ENCODE measurements at places on chromosomes 11 and 22.

- DNase-seq, result no peak
These were observed 296.7 kb upstream of the ANO5 start for GRCh38 chr11:21896216-21896615.

DNA sequence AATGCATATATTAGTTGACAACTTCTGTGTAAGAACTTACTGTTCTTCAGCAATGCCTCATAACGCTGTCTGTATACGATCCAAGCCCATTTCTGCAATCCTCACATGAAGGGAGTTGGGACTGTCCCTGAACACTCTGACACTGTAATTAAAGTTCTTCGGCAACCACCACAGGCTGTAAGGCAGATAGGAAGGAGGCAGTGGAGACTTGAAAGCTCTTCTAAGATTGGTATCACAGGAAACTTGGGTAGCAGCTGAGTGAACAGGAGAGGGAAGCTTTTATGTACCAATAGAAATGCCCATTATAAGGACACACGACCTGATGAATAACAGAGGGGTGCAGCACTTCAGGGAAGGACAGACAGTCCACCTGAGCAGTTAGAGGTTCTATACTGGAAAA lies 12.0 kb upstream of the GAB2 start:
- no peak for DNase-seq

GRCh38 chr11:2584812-2585565 lies 114.8 kb downstream of the KCNQ1OT1 start:
- no peak for DNase-seq

- no peak for DNase-seq
These were observed 55.3 kb downstream of the ZNF143 start for GRCh38 chr11:9516113-9516512.

DNA sequence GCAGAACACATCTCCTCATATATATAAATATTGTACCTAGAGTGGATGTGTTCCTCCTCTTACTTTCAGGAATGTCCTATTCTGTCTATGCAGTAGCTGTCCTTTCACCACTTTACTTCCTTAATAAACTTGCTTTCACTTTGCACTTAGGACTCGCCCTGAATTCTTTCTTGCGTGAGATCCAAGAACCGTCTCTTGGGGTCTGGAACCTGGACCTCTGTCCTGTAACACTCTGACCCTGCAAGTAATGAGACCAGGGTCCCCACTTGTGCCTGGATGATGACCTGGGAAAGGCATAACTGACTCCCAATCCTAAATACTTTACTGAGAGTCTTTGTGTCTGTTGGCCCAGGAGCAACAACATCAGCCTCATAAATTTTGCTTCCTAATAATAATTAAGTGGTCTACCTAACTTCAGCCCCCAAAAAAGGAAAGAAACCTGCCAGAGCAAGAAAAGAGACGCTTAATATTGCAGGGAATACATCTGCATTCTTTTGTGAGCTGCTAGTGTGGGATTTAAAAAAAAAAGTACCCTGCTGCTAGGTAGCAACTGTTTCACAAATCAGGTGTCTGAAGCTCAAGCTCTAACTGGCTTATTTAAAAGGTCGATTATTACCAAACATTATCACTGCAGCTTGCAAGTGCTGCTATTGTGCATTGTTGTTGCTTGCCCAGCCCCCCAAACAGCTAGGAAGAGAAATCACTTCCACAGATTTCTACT lies 69.3 kb downstream of the FAM168A start:
- no peak for DNase-seq

DNA sequence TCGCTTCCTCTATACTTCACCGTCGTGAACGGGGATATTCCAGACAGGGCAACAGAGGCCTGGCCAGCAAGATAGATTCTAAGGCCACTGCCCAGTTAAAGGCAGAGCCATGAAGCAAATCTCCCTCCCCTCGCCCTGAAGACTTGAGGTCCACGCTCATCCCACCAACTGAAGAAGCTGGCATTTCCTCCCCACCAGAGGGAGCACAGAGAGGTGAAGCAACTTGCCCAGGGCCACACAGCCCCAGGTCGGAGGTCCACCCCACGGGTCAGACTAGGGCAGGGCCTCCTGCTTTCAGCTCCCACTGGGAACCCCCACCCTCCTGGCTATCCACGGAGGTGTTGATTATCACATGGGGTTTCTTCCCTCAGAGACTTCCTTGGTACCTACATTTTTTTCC lies 27.4 kb downstream of the MN1 start:
- DNase-seq, result no peak

- DNase-seq, result no peak
These were observed 826 bp upstream of the EEF1G start for GRCh38 chr11:62574363-62575071.

Measured in stimulated activated naive CD4-positive, alpha-beta T cell treated with Interleukin-2 at 50 U/mL for 16 hours (primary cell).